ENCODE measurements at places on chromosomes 2 and 18. TPM values are rescaled to one million over a fixed set of nuclear protein-coding genes. Genes with fewer than 3 reads are reported as not detected.

BCL2 gene
- 58.7 TPM for total RNA-seq

NT5C1B gene
- total RNA-seq: not detected

DNA sequence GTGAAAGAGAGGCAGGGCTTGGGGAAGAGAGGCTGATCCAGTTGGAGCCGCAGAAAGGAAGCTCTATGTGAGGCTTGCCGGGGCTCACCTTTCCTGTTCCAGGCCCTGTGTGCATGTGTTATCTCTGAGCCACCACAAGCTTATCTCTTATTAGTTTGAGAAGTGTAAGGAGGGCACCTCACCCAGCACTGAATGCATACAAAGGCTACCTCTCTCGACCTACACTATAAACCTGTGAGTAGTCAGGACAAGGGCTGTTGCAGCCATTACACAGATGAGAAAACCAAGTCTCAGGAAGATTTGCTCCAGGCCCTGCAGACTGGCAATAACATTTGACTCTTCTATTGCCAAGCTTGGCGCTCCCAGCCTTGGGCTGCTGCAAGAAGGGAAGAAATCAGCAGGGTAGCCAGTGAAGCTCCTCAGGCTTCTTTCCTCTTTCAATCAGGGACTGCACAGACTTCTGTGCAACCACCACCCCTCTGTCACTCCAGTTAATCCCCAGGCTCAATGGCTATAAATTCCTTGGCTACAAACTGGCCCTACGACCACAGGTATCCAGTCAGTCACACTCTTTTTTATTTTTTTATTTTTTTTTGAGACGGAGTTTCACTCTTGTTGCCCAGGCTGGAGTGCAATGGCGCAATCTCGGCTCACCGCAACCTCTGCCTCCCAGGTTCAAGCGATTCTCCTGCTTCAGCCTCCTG, 73.8 kb downstream of the CLHC1 start:
- no peak for DNase-seq

- DNase-seq: no peak
These were observed 77.6 kb upstream of the POMC start for GRCh38 chr2:25246001-25246400.

- no peak for DNase-seq
These were observed 19.7 kb upstream of the DYNC2LI1 start for GRCh38 chr2:43754180-43754579.

GRCh38 chr2:134320930-134321329, 67.1 kb downstream of the MGAT5 start:
- DNase-seq: no peak

- DNase-seq: no peak
These were observed 106.8 kb downstream of the BCL11A start for GRCh38 chr2:60446413-60447267.

GRCh38 chr2:30106543-30106942, 40.3 kb upstream of the YPEL5 start:
- DNase-seq: no peak

Measured in mesenteric fat pad (tissue), 1 donor.